ENCODE measurements at places on chromosomes 6 and 20.

GRCh38 chr6:14715076-14715475, 530.8 kb upstream of the JARID2 start:
- no peak for DNase-seq

DNA sequence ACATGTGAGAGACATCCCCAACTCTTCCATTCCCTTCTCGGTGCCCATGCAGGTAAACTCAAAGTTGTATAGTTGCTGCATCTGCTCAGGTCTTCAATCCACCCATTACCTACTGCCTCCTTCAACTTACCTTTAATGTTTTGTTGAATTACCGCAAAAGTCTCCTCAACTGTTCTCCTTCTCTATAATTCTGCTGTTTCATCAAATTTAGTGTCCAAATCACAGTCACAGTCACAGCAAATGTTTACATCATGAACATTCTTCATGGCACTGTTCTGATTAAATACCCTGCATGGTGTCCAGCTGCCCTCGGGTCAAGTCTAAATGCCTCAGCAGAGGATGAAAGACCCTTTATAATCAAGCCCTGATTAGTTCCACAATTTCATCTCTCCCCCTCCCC, 130.1 kb downstream of the IPCEF1 start:
- no peak for DNase-seq

- no peak for DNase-seq
These were observed 11.6 kb downstream of the RREB1 start for GRCh38 chr6:7119272-7119801.

DNA sequence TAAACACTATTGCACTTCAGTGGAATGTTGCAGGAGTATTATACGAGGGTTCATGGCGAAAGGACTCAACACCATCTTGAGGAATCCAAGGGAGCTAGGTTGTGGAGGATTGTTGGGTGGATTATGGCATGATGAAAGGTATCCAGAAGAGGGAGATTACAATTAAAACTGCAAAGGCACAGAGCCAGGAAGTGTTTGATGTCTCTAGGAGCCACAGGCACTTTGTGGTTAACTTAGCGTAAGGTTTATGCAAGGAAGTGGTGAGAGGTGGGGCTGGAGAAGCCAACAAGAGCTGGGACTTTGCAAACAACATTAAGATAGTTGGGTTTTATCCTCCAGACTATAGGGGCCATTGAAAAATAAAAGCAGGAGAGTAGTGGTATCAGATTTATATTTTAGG, 86.6 kb upstream of the TPD52L1 start:
- no peak for DNase-seq

DNA sequence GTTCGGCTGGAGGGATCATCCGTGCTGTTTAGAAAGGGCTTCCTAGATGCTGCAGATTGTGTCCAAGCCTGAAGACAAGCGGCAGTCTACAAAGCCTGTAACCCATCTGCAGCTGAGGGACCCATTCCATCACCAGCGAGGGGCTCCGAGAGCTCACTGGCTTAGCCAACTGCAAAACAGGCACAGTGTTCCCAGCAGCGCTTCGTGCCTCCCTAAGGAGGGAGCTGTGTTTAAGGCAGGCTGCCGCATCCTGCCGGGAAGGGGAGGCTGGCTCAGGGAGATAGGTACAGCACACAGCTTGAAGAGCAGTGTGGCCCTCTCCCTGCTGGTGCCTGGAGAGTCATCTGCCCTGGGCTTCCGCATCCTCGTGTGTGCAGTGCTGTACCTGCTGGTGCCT, 32.4 kb downstream of the DUSP22 start:
- no peak for DNase-seq

GRCh38 chr20:63711085-63711645, 3.3 kb downstream of the ZGPAT start:
- no peak for DNase-seq

DNA sequence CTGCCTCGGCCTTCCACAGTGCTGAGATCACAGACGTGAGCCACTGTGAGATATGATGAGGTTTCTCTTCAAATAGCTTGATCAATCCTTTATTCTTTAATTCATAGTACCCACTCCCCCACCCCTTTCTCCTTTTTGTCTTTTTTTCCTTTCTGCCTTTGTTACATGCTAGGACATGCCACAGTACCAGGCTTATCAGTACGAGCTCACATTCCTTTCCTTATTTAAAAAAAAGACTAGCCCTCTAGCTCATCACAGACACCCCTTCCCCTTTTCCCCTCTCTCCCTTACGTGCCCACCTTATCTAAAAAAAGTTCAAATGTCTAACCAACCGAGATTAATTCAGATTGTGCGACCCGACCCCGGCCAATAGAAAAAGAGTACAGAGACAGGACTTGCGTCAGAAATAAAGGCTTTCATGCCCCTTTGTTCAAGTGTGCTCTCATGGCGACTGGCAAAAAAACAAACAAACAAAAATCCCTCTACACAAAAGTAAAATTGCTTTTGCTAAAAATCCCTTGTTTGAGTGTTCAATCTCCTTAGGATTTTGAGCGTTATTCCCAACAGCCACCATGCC, 49.2 kb downstream of the MRAP2 start:
- no peak for DNase-seq

- no peak for DNase-seq
These were observed 27.6 kb upstream of the HLA-C start for GRCh38 chr6:31299511-31299910.

Data from ureter (tissue), 1 donor.